Epithelial cell of esophagus (primary cell): ENCODE measurements at places on chromosomes 1 and 21.

DNA sequence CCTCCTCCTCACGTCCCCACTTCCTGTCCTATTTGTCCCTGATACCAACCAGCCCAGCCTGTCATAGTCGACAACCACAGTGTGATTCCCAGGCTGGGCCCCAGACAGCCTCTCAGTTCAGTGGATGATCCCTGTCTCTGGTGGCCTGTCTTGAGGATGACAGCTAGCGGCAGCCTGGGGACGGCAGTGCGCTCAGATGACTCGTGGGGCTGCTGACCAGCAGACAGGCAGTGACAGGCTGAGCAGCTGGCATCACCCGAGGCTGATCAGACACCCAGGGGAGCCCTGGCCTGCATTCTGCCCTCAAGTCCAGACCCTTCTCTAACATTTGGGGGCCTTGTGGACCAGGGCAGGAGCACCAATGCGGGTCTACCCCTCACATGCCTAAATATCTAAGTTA lies 21.0 kb downstream of the NKAIN1 start:
- peak; percentile 24 for DNase-seq

DNA sequence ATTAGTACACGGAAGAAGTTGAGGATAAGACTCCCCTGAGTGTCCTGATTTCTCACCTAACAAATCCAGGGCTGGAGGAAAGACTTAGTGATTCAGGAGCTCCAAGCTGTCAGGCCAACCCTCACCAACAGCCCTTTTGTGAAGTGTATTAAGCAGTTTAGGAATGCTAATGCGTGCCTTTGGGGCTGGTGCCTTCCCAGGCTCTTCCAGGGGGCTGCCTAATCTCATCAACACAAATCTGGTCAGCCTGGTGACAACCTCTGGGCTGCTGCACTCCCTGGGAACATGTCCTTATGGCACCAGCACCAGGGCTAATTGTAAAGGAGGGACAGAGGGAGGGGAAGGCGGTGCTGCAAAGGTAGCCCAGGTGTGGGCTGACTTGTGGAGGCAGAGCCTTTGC lies 15.5 kb downstream of the CSMD2 start:
- DNase-seq: no peak

DNA sequence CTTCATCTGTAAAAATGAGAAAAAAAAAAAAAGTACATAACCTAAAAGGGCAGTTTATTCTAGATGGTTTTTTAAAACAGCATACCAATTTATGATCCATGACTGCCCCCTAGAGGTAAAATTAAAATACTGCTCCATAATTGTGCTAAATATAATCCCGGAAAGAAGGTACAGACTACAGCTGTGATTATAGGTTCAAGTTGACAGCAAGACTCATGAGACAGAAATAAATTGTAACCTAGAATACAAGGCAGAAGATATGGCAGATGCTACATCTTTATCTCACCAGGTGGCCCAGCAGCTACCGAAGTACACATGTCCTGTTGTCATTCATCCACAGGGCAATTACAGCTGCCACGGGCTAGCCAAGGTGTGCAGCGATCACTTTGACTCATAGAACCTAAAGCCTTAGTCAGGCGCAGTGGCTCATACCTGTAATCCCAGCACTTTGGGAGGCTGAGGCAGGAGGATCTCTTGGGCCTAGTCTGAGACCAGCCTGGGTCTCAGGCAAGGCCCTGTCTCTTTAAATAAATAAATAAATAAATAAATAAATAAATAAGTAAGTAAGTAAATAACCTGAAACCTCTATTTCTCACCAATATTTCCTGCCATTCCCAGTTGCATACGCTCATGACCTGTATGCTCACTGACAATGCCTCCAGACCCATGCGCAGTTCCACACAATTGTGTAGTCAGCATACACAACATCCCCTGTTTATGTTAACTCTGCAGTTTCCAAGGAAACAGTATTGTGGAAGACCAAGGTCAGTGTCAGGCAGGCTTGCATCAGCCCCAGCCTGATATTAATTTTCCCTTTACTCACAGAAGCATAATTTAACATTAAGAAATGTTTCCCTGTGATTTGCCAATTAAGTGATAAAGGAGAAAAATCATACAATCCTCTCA lies 18.3 kb upstream of the PPIE start:
- peak; percentile 73 for DNase-seq

DNA sequence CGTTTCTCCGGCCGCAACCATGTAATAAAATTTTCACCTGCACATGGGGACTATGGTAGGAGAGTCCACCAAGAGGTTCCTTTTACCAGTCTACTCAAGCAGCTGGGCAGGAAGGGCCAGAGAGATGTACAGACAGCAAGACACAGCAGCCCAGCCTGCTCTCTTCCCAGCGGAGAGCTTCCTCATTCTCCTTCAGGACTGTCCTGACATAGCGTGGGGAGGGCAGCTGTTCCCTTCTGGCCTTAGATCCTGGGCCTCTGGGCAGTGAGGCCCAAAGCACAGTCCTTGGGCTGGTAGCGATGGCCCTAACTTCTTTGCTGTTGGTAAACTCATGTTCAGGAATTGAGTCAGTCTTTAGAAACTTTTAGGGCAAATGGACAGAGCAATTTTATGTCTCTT lies 89.1 kb downstream of the BCAR3 start:
- DNase-seq: no peak

- no peak for DNase-seq
Measured at GRCh38 chr1:229753764-229754551, 127.9 kb downstream of the URB2 start.

- peak; percentile 71 for DNase-seq
Measured at GRCh38 chr1:186482661-186483255, 21.8 kb upstream of the PDC start.

DNA sequence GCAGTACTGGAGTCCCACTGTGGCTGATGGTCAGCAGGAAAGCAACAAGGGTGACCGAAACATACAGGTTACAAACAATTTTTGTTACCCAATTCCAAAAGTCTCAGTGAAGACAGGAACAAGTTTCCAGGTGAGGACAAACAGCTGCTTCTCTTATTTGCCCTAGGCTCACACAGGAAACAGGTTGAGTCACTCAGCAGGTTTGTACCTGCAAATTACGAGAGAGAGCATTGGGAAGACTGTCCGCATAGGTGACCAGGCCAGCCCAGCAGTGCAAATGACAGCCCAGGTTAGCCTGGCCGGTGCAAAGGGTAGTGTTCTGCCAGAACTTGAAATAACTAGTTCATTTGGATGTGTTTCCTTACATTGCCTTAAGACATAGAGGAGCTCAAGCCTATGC lies 40.0 kb upstream of the DSCAM start:
- peak; percentile 91 for DNase-seq

DNA sequence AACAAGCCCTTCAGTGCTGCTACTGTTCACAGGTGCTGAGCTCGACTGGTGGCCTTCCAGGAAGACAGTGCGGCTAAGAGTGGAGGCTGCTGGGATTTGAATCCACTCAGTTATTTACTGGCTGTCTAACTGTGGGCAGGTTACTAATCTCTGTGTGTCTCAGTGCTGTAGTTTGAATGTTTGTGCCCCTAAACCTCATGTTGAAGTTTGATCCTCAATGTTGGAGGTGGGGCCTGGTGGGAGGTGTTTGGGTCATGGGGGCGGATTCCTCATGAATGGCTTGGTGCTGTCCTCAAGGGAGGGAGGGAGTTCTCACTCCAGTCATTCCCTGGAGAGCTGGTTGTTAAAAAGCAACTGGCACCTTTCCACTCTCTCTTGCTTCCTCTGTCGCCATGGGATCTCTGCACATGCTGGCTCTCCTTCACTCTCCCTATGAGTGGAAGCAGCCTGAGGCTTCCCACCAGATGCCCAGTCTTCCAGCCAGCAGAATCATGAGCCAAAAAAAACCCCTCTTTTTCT lies 334.8 kb downstream of the RPS6KC1 start:
- no peak for DNase-seq

GRCh38 chr1:6241107-6241886 lies 2.7 kb upstream of the HES3 start:
- DNase-seq: no peak

- peak; percentile 90 for DNase-seq
Measured at GRCh38 chr1:237888143-237888542, 2.6 kb downstream of the ZP4 start.

- no peak for DNase-seq
Measured at GRCh38 chr1:187721216-187721615, 892.5 kb downstream of the PLA2G4A start.

- DNase-seq: peak; percentile 54
Measured at GRCh38 chr1:173330149-173330951, 123.2 kb upstream of the TNFSF4 start.

GRCh38 chr1:197472141-197472540 lies 204.1 kb downstream of the CRB1 start:
- DNase-seq: no peak

GRCh38 chr1:233025157-233025556 lies 74.7 kb downstream of the NTPCR start:
- DNase-seq: peak; percentile 71

- no peak for DNase-seq
Measured at GRCh38 chr1:239538239-239538988, 152.0 kb downstream of the CHRM3 start.

DNA sequence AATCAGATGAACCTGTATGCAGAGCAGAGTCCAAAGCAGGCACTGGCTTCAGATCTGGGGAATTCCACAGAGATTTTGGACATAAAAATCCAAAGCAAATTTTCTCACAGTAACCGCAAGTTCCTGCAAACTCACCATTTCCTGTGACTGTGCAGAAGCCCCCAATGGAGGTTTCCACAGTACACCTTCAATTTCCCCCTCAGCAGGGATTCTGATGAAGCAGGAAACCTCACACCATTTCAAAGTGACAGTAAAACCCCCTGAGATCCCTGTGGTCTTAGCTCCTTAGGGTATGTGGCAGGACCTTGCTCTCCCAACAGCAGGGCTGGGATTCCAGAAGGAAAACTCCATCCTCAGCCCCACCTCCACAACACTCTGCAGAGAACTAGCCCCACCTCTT lies 6.0 kb upstream of the TGFBR3 start:
- no peak for DNase-seq

DNA sequence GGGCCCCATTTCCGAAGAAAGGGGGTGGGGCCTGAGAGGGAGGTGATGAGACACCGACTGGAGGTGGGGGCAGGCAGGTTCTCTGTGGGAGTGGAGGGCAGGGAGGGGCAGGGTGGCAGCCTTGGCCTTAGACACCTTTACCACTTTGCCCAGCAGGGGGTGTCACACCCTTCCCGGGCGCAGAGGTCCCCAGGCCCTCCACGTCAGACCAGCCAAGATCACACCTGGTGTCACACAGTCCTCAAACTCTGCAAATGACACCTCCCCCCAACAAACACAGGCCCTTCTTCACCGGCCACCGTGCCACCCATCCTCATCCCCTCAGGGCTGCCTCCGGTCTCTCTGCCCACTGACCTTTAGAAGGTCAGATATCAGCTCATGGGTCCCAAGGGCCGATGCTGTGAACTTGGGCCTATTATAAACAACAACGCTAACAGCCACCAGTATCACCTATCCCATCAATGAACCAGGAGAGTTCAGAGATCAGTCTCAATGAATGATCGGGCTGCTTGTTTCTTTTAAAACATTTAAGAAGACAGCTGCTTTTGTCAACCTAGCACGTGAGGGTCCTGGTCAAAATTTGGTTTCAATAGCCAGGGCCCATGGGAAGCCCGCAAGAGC lies 103.9 kb downstream of the CASZ1 start:
- peak; percentile 58 for DNase-seq

- DNase-seq: peak; percentile 11
Measured at GRCh38 chr21:31162827-31163226, 124.6 kb upstream of the KRTAP19-8 start.

GRCh38 chr21:18493422-18493821 lies 89.8 kb upstream of the TMPRSS15 start:
- DNase-seq: peak; percentile 5

DNA sequence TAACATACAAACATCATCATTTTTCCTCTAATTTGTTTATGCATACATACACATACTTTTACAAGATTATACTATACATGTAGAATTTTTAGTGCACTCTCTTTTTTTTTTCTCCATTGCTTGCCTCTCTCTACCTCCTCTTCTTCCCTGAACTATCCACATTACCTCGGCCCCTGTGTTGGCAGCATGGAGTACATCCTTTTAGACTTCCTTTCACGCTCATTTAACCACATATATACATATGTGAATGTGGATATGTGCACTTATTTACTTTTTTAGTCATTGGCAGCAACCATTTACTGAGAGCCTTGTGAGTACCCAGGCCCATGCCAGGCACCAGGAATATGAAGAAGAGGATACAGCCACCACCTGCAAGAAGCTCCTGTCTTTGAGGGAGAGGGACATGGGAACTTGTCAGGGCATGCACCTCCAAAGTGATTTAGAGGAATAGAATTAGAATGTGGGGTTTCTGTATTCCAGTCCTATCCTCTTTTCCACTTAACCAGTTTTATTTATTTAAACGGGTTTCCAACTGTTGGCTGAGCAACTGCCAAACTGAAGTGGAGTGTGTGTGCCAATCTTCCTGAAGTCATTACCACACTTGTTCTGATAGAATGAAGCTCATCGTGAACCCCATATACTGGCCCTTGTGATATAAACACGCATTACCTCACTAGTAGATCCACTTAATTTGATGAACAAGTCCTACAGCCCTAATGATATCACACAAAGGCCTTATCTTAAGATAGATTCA lies 212.6 kb downstream of the TNR start:
- DNase-seq: no peak

- DNase-seq: peak; percentile 37
Measured at GRCh38 chr1:162166917-162167615, 97.6 kb downstream of the NOS1AP start.

DNA sequence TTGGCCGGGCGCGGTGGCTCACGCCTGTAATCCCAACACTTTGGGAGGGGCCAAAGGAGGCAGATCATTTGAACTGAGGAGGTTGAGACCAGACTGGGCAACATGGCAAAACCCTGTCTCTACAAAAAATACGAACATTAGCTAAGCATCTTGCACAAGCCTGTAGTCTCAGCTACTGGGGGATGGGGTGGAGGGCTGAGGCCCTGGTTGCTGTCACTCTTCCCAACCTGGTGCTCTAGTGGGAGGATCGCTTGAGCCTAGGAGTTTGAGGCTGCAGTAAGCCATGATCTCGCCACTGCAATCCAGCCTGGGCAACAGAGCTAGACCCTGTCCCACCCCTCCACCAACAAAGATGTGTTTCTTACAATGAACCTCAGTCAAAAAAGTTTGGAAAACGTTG lies 2.8 kb downstream of the PHGDH start:
- DNase-seq: no peak

- peak; percentile 35 for DNase-seq
Measured at GRCh38 chr1:52037402-52037814, 3.8 kb upstream of the KTI12 start.

DNA sequence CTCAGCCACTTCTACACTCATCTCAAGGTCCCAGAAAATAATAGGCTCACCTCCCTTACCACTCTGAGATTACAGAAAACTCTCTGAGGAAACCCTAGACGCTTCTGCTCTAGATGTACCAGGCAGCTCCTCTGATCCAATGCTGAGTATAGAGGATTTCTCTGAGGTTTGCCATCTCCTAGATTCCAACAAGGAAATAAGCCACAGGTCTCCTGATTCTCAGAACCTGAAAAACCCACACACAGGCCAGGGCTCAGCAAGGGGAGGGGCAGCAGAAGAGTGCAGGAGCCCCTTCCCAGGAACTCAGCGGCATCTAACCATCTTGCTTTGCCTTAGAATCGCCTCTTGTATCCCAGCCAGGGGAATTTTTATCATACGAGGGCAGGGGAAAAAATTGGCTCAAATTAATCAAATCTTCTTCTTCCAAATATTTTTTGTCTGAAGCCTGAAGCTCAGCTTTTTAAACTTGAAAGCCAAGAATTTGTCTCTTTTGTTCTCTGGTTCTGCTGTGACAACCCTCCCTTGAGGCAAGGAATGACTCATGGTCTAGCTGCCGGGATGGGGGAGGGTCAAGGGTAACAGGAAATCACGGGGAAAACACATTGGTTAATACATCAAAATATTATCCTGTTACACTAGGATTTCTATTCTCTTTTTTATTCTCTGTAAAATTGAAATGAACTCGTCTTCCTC lies 30.8 kb downstream of the GORAB start:
- peak; percentile 90 for DNase-seq
